ENCODE measurements at places on chromosomes 6 and 20.

DNA sequence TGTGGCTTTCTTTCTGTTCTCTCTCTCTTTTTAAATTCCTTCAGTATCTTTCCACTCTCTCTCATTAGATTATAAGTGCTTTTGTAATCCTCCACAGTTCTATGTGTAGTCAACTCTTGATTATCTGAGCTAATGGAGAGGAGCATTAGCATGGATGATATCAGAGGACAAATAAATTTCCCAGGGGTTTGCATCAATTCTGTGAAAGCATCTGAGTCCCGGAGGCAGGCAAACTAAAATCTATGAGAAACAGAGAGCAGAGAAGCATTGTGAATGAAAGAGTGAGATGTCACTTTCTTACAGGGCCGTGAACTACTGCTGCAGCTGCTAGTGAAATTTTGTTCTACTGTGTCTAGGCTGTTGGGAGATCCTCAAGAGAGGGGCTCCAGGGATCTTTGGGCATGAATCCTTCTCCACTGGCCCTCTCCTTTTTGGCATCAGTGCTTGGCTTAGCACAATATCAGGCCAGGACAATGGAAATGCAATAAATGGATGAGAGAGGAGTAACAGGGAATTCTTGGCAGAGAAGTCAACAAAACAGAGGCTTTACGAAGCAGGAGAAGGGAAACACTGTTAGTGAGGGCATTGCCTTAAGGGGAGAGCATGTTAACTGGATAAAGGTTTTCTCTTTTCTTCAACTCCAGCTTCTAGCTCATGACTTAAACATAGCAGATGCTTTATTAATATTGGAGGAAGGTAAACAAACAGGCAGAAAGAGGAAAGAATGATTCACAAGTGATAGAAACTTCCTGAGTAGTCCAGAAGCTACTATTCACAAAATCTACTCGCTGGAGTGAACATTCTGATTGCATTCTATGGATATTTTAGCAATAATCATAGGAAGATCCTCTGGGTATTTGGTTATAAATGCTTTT, 847.0 kb upstream of the MAP3K7 start:
- no peak for DNase-seq

GRCh38 chr6:109762769-109763441, 71.8 kb downstream of the FIG4 start:
- DNase-seq: peak; percentile 72

DNA sequence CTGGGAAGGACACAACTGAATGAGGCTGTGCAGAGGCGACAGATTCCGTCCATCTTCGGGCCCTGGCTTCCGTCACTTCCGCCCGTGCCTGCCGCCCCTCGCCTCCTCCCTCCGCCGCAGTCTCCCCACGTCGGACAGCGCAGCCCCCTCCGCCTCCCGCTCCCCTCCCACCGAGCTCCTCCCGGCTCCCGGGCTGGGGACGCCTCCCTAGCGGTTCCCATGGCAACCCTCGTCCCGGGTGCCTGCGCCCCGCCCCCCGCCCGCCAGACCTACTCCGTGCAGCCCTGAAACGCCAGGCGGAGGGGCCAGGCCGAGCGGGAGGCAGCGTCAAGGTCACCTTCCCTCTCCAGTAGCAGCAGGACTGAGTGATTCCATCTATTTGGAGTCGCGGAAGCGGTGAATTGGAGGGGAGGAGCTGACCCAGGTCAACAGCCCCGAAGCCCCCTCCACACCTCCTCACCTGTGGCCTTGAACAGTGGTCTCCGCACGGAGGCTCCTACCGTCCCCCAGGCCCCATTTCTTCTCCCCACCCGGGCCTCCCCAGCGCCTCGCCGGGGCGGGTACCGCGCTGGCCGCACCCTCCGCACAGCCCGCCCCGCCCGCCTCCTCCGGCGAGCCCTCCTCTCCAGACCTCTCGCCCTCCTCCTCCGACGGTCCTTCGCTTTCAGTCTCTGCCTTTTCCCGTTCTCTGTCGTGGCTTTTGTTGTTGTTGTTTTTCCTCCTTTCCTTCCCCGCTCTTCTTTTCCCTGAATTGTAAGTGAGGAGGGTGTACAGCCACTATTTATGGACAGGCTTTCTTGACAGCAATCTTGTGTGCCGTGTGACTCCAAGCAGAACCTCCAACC, 951 bp downstream of the NRSN2 start:
- DNase-seq: peak; percentile 96

DNA sequence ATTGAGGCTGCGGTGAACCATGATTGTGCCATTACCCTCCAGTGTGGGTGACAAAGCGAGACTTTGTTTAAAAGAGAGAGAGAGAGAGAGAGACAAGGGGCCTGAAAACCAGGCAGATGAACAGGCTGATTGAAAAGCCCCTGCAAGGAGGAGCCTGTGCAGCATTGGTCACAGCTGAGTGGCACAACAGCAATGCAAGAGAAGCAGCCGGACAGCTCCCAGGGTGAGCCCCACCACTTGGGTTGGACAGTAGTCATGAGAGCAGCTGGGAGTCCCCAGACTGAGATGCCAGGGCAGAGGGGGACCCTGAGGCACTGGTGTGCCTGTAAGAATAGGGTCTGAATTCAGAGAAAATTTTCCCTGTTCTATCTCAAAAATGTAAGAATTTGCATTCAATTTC, 10.2 kb downstream of the DNPH1 start:
- DNase-seq: no peak

DNA sequence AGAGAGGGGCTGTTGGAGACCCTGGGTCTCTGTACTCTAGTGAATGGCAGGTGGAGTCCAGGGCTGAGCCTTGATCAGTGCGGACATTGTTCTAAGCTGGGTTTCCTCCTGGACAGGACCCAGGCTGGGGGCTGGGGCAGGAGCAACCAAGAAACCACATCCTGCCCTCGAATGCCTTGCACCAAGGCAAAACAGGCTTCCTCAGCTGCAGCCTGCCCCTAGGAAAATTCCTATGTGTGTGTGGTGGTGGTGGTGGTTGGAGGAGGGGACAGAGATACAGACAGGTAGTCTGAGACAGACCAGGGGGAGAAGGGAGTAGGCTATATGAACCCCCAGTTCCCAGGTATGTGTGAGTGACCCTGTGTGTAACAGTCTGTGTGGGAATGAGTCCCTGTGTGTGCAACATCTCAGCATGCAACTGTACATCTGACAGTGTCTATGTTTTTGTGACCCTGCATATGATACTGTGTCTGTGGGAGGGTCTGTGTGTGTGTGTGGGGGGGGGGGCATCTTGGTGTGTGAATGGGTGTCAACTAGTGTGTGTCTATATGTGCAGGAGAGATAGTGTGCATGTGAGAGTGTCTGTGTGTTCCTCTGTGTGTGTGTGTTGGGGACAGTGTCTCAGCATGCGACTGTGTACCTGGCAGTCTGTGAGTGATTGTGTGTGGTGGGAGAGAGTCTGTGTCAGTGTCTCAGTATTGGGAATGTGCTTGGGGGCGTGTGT, 3.0 kb downstream of the GLP1R start:
- DNase-seq: no peak

DNA sequence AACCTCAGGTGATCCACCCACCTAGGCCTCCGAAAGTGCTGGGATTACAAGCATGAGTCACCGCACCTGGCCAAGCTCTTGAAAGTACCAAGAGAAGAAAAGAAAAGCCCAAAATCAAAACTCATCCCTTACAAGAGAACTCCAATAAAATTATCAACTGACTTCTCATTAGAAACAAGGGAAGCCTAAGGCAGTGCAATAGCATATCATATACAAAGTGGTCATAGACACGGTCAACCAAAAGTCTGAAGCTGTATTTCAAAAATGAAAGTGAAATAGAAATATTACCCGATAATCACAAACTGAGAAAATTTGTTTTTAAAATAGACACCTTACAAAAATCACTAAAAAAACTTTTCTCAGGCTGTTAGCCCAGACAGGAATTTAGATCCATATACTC, 1321.1 kb upstream of the GJE1 start:
- DNase-seq: no peak

GRCh38 chr6:52981222-52981900, 13.7 kb downstream of the GSTA4 start:
- no peak for DNase-seq

GRCh38 chr6:96468281-96468680, 53.3 kb upstream of the UFL1 start:
- no peak for DNase-seq

DNA sequence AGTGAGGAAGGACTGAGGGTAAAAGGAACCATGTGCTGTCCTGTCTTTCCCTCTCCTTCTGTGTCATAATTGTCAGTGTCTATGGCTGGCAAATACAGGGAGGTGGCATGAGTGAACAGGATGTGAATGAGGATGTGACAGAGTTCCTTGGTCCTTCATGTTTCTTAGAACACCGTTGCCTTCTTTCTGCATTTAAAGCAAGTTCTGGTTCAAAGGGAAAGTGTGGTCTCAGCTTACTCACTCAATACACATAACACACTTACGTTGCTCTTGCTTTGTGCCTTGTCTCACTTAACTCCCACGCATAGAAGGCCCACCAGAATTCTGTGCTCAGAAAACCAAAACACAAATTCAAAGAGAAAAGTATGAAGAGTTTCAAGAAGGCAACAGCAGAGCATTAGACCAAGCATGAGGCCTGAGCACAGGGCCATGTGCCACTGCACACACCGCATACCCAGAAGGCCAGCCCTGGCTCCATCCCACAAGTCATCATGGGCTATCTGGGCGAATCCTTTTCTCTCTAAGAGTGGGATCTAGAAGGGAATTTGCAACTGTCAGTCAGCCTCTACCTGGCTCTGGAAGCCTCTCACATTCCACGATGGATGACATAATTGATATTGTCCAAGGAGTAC, 38.9 kb upstream of the SAYSD1 start:
- DNase-seq: no peak

- DNase-seq: peak; percentile 56
Observed at GRCh38 chr6:134419716-134420115, 101.8 kb upstream of the SGK1 start.

GRCh38 chr6:53464927-53465460, 79.9 kb downstream of the GCLC start:
- no peak for DNase-seq

- DNase-seq: no peak
Observed at GRCh38 chr20:60469829-60470228, 511.6 kb downstream of the CDH26 start.

DNA sequence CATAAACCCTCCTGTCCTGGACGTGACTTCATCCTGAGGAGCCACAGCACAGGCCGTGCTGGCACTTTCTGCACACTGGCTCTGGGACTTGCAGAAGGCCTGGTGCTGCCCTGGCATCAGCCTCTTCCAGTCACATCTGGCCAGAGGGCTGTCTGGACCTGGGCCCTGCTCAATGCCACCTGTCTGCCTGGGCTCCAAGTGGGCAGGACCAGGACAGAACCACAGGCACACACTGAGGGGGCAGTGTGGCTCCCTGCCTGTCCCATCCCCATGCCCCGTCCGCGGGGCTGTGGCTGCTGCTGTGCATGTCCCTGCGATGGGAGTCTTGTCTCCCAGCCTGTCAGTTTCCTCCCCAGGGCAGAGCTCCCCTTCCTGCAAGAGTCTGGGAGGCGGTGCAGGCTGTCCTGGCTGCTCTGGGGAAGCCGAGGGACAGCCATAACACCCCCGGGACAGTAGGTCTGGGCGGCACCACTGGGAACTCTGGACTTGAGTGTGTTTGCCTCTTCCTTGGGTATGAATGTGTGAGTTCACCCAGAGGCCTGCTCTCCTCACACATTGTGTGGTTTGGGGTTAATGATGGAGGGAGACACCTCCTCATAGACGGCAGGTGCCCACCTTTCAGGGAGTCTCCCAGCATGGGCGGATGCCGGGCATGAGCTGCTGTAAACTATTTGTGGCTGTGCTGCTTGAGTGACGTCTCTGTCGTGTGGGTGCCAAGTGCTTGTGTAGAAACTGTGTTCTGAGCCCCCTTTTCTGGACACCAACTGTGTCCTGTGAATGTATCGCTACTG, 22.0 kb upstream of the PYGB start:
- no peak for DNase-seq

DNA sequence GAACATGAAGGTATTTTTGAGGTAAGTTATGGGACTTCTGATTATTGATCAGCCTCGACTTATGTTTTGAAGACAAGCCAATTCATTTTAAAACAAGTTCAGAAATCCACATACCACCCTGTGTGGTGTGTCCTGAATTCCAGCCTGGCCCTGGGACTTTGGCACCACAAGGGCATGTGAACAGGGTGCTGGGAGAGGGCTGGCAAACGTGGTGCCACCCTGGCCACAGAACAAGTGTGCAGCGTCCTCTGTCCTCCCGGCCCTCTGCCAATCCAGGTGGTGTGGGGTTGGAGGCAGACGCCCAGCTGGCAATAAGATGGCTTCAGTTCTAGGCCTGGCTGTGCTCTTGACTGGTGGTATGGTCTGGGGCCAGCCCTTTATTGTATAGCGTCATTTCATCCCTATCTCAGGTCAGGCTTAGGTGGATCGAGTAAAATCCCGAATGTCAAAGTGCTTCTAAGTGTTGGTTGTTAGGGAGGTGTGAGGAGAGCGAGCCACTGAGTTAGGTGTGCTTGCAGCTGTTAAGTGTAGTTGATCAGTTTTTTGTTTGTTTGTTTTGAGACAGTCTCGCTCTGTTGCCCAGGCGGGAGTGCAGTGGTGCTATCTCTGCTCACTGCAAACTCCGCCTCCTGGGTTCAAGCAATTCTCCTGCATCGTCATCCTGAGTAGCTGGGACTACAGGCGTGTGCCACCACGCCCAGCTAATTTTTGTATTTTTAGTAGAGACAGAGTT, 84.2 kb downstream of the RNF144B start:
- DNase-seq: no peak

DNA sequence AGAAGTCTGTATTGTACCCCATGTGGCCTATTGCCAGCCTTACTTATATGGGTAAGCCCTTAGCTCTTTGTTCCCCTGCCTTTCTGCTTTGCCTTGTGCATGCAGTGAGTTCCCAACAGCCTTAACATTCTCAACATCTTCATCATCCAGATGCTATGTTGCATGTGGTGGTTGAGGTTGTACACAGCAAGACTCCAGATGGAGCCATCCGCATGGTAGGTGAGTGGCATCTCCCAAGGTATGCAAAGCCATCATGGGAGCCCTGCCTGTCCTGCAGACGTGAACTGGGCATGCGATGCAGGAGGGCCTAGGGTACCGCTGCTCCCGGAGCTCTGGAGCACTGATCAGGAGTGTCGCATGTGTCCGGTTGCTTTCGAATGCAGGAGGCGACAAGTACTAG, 16.1 kb downstream of the CEP43 start:
- DNase-seq: no peak

DNA sequence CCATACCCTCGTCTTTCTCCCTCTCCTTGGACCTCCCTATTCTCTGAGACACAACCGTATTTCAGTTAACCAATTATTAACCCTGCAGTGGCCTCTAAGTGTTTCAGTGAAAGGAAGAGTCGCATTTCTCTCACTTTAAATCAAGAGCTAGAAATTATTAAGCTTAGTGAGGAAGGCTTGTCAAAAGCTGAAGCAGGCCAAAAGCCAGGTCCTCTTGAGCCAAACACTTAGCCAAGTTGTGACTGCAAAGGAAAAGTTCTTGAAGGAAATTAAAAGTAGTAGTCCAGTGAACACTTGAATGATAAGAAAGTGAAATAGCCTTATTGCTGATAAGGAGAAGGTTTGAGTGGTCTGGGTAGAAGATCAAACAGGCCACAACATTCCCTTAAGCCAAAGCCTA, 58.3 kb downstream of the SNX9 start:
- DNase-seq: no peak

DNA sequence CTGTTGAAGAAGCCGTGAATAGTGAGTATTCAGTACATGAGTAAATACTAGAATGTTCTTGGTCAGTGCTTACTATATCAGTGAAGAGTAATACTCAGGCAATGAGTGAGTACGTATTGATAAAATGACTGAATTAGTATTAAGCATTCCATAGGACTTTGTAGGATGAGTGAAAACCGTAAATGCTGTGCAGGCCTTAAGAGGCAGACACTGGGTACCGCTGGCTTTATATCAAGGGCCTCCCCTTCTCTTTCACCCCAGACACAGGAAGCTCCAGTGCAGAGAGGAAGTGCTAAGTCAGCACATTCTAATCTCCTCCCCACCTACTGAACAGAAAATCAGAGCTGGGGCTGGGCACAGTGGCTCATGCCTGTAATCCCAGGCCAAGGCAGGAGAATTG, 24.2 kb downstream of the POFUT1 start:
- DNase-seq: peak; percentile 32
